ENCODE measurements at places on chromosomes 7 and 10.
A peak's percentile ranks its signal among the peaks of the same experiment; 100 is the strongest.

- DNase-seq = no peak
Observed at GRCh38 chr10:63005246-63005645, 127.9 kb upstream of the NRBF2 start.

- DNase-seq = no peak
Observed at GRCh38 chr7:138212314-138212713, 136.1 kb downstream of the AKR1D1 start.

DNA sequence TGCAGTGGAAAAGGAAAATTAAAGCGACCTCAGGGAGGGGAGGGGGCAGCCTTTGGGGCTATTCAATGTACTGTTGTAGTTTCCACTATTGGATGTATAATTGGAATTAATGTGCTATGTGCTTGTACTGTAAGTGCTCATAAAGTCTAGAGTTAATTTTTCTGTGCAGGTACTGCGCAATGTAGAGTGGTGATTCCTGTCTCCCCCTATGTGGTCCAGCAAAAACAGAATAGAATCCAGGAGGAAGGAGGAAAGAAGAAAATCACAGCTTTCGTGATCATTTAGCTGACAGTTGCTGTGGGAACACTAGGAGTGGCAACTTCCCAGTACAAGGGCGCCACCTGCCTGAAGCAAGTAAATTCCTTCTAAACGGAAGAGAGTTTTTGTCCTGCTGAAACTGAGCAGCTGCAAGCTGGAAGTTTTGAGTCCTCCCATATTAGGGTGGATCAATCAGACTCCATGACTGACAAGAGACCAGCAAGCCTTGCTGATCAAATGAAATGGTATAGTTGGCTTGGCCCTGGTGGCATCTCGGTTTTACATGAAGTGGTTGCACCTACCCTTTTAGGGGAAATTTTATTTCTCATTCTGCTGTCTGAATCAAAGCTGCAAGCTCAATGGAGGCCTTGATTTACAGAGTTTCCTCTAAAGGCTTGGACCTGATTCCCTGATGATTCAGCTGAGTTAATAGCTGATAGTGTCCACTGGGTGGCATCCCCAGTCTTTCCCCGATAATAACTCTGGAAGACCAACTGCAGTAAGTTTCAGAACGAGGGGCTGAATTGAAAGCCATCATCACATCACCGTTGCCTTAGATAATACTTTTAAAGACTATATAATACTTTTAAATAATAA lies 299.8 kb downstream of the HGF start:
- peak; percentile 5 for DNase-seq

GRCh38 chr7:75623390-75624133 lies 115.2 kb downstream of the HIP1 start:
- no peak for DNase-seq

GRCh38 chr10:76302961-76303630 lies 871.7 kb downstream of the LRMDA start:
- no peak for DNase-seq
